Islet precursor cell (in vitro differentiated cells): ENCODE measurements at places on chromosomes 16 and 17.

DNA sequence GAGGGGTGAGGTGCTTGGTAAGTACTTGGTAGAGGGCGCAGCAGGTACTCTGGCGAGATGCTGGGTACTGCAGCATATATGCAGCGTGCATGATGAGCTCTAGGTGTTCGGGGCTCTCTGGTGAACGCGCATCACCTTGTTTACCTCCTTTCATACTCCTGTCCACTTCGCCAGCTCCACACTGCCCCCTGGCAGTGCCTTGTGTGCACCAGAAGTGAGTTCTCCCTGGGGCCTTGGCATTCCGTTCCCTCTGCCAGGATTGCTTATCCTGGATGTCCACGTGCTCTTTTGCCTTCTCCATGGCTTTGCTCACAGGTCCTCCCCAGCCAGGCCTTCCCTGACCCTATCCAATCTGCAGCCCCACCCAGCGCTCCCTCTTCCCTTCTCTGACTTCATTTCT, 154.2 kb downstream of the MRM1 start:
- DNase-seq, result peak; percentile 85

DNA sequence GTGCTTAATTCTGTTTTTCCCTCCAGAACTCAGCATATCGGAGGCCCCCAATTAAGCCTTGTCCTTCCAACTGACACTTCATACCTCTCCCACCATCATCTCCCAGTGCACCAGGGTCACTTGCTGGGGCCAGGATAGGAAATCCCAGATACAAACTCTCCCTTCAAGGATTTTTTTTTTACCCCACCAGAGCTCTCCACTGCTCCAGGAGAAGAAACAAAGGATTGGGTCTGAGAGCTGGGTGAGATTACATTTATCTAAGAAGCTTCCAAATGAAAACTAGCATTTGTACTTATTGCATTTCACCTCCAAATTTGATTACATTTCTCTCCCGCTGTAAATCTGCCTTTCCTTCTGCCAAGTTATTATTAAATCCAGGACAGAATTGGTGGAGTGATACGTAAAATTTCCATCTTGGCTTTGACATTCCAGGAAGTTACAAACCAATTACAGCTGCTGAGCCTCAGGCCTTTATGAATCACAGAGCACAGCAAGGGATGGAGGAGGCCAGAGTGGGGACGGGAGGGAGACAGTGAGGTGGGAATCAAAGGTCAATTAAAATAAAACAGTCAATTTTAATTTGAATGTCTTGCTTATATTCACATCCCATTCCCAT, 123.5 kb downstream of the USP31 start:
- DNase-seq, result no peak

DNA sequence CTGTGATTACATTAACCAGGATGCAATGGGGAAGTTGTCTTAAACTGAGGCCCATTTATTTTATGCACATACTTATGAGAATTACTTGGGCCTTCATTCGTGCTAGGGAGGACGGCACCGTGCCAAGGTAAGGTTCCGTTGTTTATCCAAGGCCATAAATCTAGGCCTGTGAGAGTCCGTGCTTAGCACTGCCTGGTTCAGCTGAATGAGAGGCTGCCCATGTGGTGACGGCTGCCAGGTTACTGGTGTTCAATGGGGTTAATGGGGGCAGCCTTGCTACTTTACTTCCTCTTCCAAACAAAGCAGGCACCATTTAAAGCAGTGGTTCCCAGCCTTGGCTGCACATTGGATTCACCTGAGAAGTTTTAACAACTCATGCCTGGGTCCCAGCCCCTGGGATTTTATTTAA, 135.1 kb upstream of the NOL11 start:
- DNase-seq, result peak; percentile 58

GRCh38 chr17:9427465-9428315, 147.9 kb downstream of the STX8 start:
- no peak for DNase-seq

GRCh38 chr16:80208015-80208414, 332.8 kb upstream of the DYNLRB2 start:
- DNase-seq, result no peak

DNA sequence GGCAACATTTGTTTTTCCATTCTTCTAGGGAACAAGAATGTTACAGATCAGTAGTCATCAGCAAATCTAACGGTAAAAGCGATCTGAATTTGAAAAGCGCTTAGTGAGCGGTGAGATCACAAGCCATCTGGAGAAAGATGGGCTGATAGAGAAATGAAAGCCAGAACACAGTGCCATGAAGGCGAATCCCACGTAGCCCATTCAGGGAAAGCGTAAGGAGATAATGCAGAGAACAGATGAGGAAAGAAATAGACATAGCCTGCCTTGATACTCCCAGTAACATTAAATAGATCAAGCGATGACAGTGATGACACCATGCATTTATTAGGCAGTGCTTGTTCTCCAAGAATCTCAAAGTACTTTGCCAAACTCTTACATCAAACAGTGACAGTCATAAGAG, 183.1 kb upstream of the PSMD7 start:
- DNase-seq, result no peak

DNA sequence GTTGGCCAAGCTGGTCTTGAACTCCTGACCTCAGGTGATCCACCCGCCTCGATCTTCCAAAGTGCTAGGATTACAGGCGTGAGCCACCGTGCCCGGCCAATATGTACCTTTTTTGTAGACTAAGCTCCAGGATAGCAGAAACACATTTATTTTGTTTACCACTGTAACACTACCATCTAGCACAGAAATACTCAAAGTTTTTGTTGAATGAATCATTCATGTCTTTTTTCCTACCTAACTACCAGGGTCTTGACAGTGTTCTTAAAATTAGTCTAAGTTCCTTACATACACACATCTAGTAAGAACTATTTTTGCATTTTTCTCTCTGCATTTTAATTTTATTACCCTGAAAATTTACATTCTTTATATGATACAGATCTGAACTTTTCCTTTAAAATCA, 44.4 kb downstream of the AKAP10 start:
- no peak for DNase-seq

DNA sequence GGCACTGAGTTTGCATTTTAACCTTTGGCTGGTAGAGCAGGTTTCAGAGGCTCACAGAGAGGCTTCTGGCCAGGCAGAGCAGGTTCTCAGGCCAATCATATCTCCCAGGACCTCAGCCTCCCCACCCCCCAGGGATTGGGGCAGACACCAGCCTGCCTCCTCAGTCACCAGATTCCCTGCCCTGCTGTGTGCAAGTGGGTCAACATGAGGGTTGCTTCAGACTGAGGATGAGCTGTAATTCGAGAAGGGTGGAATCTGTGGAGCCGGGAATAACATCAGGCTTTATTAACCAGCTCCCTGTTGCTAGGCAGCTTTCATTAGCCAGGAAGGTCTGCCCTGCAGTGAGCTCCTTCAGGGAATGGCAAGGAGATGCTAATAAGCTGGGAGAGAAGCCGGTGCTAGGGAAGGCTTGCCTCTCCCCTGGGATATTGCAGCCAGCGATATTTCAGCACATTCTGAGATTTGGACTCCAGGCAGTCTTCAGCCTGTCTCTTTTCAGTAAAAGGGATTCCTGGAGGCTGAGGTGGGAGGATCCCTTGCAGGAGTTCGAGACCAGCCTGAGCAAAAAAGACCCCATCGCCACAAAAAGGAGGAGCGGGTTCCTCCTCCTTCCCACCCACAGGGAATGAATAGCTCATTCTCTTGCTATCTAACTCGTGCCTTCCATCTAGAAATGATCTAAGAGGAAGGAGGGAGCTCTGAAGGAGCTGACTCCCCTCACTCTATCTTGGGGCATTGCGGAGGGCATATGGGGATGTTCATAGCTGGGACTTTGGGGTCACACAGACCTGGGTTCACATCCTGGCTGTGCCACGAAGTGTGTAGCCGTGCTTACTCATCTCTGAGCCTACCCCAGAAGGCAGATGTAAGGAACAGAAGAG, 10.7 kb downstream of the SGSM2 start:
- peak; percentile 99 for DNase-seq

- no peak for DNase-seq
These were observed 27.0 kb downstream of the ABCC12 start for GRCh38 chr16:48128769-48129168.

- no peak for DNase-seq
These were observed 18.4 kb upstream of the C16orf82 start for GRCh38 chr16:27048316-27048715.
